Urothelium cell line (cell line): ENCODE measurements at places on chromosomes 4 and X.

GRCh38 chrX:118644378-118644777, 83.0 kb upstream of the IL13RA1 start:
- DNase-seq: peak; percentile 1

- DNase-seq: no peak
Observed at GRCh38 chrX:346034-346813, 27.6 kb upstream of the GTPBP6 start.

DNA sequence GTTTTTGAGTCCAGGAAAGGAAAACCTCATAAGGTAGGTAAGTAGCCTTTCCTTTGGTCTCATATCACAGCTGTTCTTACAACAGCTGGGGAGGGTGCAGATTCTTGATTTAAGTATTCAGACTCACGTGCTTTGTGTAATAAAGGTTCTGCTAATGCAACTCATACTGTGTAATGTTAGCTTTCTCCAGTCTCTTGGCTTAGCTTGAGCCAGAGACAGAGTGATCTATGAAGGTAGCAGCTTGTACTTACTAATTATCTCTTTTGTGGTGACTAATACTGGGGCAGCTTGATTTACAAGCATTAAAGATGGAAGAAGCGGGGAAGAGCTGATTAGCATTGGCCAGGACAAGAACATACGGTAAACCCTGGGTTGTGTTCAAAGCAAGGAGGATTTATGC, 80.3 kb downstream of the LNX1 start:
- no peak for DNase-seq

DNA sequence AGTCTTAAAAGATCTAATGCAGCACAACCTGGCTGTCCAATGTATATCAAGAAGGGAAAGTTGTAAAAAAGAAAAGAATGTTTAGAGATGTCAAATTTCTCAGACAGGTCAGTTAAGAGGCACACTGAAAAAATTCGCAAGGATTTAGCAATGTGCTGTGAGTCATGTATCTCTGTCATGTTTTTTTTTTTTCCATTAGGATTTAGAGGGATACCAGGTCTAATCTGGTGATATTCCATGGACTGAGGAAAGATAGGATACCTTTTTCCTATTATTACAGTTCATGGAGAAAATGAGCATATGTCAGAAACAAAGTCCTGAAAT, 815.4 kb upstream of the PCDH10 start:
- DNase-seq: no peak

DNA sequence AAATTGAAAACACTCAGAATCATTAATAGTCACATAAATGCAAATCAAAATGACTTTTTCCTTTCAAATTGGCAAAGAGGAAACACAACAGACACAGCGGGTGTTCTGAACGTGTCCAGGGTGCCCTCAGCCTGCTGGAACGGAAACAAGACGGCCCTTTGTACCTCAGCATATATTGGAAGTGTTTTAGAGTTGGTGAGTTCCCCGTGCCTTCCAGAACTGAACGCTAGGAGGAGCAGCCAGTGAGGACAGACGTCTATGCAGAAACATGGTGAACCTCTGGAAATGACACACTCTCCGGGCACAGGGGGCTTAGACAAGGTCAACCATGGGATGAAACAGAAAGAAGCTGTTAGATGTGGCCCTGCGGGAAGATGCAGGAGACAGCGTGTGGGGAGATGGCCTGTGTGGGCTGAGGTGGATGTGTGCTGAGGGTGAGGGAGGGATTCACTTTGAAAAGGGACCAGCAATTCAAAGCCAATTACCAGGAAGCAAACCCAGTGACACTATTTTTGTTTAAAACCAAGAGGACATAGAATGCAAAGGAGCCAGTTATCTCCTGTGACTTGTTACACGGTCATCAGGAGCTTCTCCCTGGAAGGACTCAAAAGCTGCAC, 40.4 kb downstream of the RNF212 start:
- peak; percentile 44 for DNase-seq

- peak; percentile 18 for DNase-seq
Observed at GRCh38 chrX:145817331-145818185, at the start of gene SLITRK2. Gene SLITRK2 (plus strand): TSS chrX:145817829. CDS start chrX:145822426, 4,597 bp downstream.
